NCI-H2081 (cell line): ENCODE measurements at places on chromosomes 1 and 21.

DNA sequence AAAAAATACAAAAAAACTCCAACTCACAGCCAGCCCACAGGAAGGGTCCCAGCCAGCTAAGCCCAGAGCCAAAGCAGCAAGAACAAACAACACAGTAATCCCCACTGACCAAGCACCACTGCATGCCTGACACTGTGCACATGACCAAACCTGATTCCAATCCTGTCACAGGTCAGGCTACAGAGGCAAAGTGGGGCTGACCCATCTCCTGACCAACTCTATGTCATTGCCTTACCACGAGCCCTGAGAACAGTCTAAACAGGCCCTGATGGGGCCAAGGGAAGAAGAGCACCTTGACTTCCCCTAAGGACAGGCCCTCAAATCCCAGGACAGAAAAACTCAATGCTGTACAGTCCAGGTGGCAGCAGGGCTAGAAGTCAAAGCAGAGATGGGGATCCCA, 2.4 kb downstream of the LSS start:
- no peak for DNase-seq

DNA sequence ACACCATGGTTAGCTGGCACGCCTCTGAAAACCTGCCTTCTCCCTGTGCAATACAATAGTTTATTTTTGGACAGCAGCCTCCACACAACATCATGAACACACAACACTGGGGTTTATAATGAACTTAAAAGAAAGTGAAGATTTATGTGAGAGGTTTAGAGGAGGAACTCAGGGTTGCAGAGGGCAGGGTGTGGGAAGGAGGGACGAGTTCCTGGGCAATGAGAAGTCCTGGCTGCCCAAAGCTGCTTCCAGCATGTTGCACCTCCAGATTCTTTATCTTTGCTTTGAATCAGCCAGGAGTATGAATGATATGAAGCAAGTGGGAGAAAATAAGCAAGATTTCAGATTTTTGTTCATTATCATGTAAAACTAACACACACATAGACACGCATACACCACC, 11.3 kb upstream of the LRRC8D start:
- no peak for DNase-seq

- DNase-seq, result peak; percentile 38
These were observed 19.0 kb upstream of the L1TD1 start for GRCh38 chr1:62175568-62176179.

- no peak for DNase-seq
These were observed 24.2 kb upstream of the PHGDH start for GRCh38 chr1:119687434-119688079.

DNA sequence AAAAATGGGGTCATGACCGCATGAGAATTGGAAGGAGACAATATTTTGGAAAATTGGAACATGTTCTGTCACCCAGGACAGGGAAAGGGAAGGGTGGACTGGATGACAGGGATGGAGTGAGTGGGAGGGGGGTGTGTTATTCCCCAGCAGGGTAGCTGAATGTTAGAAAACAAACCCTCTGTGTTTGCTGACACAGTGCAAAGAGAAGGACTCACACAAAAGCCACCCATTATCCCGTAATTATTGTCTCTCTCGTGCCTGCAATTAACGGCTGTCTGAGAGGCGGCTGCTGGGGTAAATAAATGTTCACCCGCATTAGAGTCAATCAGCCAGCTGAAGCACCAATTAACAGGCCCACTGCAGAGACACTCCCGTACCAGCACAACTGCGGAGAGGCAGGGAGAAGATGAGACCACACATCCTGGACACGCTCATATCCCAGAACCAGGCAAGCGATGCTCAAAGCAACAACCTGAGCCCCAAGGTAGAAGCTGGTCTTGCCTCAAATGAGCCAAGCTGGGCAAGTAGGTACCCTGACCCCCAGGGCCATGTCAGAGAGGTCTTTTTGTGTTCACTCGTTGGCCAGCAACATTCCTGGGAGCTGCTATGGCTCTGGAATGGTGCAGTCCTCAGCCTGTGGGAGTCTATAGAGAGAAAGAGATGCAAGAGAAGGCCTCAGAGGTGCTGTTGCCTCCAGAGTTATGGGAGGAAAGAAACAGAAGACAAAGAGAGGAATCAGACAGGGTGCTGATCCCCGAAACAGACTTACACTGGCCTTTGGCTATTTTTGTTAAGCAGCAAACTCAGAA, 19.4 kb downstream of the PLEKHA6 start:
- DNase-seq, result peak; percentile 99

DNA sequence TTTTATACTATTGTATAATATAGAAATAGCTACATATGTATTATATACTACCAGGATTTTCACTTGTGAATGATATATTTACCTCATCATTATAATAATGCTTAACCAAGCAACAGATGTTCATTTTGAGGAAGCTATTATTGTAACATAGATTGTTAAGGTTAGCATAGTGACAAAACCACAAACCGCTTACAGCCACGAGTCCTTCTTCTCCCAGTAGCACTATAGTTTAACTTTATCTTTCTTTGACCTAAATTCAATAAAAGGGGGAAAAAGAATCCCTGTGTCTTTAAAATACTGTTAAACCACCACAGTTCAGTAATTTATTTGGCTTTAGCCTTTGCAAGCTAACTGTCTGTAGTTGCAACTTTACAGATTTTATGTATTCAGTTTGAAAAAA, 1039.4 kb upstream of the B3GALT2 start:
- no peak for DNase-seq

GRCh38 chr1:6962996-6963911, 178.0 kb downstream of the CAMTA1 start:
- DNase-seq, result no peak

DNA sequence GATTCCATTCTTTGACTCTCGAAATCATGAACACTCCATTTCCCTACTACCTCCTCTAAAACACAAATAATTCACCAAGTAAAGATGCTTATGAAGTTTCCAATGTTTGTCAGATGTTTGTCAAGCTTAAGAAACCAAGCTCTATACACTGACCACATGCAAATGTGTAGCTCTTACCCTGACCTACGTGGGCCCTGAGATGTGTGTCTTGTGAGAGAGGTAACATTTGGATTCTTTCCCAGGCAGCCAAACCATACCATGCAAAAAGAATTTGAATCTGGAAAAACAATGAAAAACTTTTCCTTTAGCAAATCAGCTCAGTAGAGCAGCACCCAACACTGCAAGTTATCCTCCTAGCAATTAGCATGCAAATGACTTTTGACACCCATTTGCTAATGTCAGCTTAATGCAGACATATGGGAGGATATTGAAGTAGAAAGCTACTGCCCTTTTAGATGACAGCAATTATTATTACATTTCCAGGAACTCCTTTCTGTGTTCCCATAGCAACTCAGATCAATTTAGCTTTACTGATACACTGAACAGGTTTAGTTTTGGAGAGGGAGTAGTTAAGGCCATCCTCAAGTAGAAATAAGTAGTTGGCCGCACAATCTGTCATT, 83.2 kb upstream of the RGS4 start:
- DNase-seq, result no peak

GRCh38 chr1:196260270-196260669, 348.0 kb downstream of the KCNT2 start:
- no peak for DNase-seq

DNA sequence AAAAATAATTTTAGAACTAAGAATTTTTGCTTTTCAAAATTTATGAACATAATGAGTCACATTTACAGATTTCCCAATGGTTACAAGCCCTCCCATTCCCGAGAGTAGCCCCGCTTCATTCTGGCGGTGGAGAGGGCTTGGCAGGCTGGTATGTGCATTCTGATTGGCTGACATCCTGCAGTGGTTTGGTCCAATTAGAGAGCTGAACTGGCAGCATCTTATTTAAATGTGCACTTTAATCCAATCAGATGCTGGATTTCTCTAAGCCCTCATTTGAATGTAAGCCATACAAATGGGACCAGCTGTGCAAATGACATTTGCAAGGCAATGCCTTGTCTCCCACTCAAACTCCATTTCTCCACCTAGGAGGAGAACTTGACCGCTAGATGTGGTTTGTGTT, 18.0 kb upstream of the TRIM17 start:
- no peak for DNase-seq

GRCh38 chr1:14987829-14988603, 165.5 kb upstream of the TMEM51 start:
- DNase-seq, result no peak

GRCh38 chr1:61042466-61043009, 39.8 kb upstream of the NFIA start:
- DNase-seq, result no peak

- no peak for DNase-seq
These were observed 33.9 kb upstream of the INSL5 start for GRCh38 chr1:66834926-66835325.

DNA sequence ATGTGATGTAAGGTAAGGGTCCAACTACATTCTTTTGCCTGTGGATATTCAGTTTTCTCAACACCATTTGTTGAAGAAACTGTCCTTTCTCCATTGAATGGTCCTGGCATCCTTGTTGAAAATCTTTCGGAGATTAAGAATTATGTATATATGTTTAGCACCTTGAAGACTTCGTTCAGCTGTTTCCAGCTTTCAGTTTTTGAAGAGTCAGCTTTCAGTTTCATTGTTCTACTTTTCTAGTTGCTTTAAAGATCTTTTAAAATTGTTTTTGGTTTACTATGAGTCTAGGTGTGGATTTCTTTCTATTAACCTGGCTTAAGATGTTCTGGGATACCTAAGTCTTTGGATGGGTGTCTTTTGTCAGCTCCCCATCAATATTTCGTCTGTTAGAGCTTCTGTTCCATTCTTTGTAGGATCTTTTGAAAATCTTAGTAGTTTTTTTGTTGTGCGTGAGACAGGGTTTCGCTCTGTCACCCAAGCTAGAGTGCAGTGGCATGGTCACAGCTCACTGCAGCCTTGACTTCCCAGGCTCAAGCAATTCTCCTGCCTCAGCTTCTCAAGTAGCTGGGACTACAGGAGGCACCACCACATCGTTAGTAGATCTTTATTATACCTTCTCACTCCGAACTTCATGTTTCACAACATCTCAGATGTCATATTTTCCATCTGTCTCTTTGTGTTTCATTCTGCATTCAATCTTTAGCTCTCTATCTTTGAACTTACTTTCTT, 353.5 kb upstream of the B3GALT2 start:
- no peak for DNase-seq

DNA sequence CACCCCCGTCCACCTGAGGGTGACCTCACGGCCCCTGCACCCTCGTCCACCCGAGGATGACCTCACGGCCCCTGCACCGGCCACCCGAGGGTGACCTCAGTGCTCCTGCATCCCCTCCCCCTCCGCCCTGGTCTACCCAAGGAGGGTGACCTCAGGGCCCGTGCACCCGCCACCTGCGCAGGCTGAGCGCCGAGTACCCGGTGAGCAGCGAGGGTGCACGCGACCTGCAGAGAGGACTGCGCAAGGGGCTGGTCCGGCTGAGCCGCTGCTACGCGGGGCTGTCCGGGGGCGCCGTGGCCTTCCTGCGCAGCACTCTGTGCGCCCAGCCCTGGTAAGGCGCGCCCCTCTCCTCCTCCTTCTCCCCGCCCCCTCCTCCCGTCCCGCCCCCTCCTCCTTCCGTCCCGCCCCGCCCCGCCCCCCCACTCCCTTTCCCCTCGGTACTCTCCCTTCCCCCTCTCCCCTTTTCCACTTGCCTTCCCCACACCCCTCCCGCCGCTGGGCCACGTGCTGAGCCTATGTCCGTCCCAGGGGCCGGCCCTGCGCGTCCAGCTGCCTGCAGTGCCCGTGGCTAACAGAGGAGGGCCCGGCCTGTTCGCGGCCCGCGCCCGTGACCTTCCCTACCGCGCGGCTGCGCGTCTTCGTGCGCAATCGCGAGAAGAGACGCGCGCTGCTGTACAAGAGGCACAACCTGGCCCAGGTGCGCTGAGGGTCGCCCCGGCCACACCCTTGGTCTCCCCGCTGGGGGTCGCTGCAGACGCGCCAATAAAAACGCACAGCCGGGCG, 28.4 kb downstream of the TRIM11 start:
- peak; percentile 78 for DNase-seq

DNA sequence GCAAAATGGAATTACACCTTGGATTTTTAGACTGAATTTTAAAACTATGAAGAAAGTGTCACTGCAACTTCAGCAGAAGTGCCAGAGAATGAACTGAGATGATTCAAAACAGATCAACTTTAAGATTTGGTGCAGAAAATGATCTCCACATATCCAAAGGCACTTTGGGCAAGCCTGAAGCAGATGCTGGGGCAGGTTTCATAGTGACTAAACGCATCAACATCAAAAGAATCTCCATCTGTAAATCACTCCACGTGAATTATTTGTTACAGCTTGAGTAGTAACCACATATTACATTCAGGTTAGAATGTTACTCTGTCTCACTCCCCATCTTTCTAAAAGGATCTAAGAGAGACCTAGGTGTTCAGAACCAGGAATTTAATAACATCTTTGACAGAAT, 329.0 kb upstream of the ESRRG start:
- no peak for DNase-seq

DNA sequence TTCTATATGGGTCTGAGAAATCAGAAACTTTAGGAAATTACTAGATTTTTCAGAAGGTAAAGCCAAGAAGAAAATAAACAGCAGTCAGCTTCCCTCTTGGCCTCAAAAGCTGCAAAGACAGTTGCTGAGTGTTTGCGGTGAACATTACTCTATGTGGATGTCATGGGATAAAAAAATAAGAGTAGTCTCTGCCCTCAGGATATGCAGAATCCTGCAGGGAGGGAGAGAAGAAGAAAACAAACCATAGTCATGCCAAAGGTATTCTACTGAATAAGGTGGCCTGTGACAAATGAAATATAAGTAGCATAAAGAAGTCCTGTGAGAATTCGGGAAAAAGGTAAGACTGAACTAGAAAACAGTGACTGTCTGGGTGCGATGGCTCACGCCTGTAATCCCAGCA, 19.0 kb downstream of the YARS1 start:
- DNase-seq, result no peak

DNA sequence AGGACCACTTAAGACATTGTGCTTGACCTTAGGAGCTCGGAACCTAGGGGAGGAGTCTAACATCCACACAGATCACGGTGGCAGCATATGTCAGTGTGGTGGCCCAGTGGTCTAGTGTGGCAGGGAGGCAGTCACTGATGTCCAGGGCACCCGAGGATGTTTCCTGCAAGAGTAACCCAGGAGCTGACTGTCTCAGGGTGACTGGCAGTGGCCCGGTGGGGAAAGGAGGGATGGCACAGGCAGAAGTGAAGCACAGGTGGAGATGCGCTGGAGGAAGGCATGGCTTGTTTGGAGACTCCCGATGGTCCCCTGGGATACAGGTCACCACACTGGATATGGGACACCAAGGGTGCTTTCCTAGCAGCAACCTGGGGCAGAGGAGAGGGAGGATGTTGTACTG, 16.3 kb downstream of the CHIT1 start:
- no peak for DNase-seq

- DNase-seq, result no peak
These were observed 53.3 kb downstream of the MTR start for GRCh38 chr1:236848274-236848923.

DNA sequence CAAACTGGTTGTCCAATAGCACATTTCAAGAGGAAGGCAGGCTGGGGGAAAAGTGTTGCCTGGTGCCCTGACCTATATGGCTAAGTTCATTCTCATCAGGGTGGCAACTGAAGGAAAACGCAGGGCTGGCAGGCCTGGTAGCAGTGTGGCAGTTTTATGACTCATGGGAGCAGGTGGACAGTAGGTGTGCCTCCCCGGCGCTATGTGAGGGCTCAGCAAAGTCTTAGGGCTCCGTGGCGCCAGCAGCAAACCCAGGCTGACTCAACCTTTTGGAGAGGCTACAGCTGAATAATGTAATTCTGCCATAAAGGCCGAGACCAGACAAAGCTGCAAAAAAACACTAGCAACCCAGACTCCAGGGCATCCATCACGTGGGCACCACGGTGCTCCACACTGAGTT, 23.6 kb downstream of the GADD45A start:
- no peak for DNase-seq
